ENCODE measurements at places on chromosomes 1 and 21.

- no peak for DNase-seq
These were observed 111.3 kb downstream of the TNFSF18 start for GRCh38 chr1:172939475-172939874.

GRCh38 chr21:16873176-16873575, 639.7 kb upstream of the CXADR start:
- no peak for DNase-seq

- DNase-seq = no peak
These were observed 31.7 kb upstream of the CAMTA1 start for GRCh38 chr1:6753320-6754140.

- no peak for DNase-seq
These were observed 10.3 kb downstream of the B3GALT2 start for GRCh38 chr1:193176113-193176512.

- DNase-seq = no peak
These were observed 23.7 kb downstream of the KCNJ15 start for GRCh38 chr21:38280454-38280853.

DNA sequence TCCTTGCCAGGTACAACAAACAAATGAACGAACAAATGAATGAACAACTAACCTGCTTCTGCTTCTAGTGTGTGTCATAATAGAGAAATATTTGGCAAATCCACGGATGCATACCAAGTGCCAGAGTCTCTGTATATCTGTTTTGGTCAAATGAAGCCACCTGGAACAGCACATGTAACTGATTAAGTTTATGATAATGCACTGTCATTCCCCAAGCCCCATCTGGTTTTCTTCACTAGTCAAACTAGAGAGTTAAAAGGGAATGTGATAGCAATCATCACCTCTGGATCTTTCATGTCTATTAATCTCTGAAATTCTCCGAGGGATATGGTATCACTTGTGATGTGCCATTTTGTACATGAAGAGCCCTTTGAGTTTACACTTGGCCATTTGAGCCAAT, 21.0 kb upstream of the SCAF4 start:
- DNase-seq = no peak

GRCh38 chr1:117710710-117711109, 104.9 kb downstream of the TENT5C start:
- DNase-seq = no peak

GRCh38 chr1:115648717-115649691, 7.2 kb downstream of the VANGL1 start:
- DNase-seq = no peak

GRCh38 chr1:113519556-113519955, 129.2 kb downstream of the MAGI3 start:
- DNase-seq = no peak

GRCh38 chr1:152998476-152998875, 3.1 kb upstream of the SPRR3 start:
- DNase-seq = no peak

DNA sequence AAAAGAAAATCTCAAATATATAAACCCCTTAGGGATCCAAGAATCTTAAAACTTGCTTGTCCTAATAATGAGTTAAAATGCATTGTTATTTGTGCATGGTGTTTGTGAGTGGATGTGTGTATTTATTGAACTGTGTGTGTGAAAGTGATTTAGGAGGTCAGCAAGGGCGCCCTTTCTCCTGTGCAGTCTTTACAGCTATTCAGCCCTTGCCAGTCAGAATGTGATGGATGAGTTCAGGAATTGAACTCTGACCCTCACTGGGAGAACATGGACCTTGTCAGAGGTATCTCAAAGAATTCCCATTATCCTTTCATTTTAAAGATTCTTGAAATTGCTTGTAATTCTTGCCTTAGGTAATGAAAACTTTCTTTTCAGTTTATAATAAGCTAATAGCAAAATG, 493.0 kb upstream of the ADGRL4 start:
- DNase-seq = no peak

DNA sequence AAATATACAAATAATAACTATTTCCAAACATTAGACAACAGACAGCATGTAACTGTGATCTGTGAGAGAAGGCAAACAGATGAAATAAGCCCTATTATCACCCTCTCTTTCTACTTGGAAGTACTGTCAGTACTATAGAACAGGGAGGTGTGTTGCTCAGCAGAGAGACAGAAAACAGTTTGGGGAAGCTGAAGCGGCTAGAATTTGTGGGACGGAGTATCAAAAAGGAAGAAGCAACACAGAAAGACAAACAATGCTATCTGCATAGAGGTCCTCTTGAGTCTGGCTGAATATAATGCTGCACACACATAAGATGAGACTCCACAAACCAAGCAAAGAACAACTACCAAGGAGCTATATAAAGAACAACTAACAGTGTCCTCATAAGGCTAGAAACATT, 59.4 kb downstream of the ZZZ3 start:
- DNase-seq = peak; percentile 21

- no peak for DNase-seq
These were observed 44.9 kb upstream of the TINAGL1 start for GRCh38 chr1:31531177-31531999.

DNA sequence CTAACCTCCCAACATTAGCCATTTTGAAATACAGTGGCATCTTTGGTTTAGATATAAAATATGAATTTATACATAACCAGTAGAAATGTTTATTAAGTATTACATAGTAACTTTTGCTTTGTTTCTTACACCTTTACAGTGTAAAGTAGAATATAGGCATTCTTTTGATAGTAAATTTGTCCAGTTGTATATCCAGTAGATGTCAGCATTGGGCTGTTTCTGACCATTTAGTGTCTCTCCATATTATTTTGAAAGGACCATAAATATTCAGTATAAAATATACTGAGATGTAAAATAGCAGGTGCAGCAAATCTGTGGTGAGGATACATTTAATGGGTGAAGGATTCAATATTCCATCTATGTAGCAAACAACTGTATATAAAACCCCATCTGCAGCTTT, 115.8 kb upstream of the ZRANB2 start:
- peak; percentile 24 for DNase-seq

DNA sequence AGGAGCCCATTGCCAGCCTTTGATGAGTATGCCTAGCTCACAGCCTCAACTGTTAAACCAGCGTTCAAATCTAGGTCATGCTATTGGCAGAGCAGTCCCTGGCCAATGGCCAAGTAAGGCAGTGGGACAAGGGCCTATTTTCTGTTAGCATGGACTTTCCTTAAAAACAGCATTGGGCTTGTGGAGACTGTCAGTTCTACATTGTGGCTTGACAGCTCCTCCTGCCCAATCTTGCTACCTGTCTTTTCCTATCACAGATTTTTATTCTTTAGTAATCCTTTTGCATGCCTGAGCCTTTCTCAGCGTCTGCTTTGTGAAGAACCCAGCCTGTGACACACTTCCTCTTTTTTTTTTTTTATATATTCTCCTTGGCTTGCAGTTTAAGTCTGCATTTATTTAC, 56.4 kb downstream of the DIP2A start:
- DNase-seq = peak; percentile 79

DNA sequence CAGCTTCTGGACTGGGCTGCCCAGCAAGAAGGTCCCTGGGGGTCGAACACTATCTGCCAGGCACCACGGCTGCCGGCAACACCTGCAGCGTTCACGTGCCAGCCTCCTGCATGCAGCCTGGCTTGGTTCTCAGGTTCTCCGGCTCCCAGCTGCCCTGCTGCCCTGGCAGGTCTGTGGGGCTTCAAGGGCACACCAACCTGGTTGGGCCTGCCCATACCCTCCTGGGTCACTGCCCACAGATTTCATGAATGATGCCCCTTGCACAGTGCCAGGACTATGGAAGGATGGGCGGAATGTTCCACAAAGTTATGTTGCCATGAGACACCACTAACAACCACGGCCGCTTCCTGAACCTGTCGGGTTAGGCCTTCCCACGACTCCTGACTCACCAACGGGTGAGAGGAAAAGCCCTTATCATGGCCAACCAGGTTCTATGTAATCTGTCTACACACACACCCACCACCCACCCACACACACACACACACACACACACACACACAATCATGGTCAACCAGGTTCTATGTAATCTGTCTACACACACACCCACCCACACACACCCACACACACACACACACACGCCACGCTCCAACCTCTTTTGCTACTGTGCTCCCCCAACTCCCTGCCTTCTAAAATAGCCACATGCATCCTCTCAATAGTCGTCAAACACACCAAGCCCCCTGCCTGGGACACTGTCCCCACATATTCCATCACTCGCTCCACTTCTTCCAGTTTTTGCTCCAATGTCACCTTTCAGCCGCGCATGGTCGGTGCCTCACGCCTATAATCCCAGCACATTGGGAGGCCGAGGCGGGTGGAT, 32.2 kb downstream of the HSPG2 start:
- no peak for DNase-seq

- DNase-seq = no peak
These were observed 55.5 kb downstream of the CAPN8 start for GRCh38 chr1:223609977-223610376.

GRCh38 chr1:223062177-223062576, 80.9 kb downstream of the TLR5 start:
- DNase-seq = no peak

DNA sequence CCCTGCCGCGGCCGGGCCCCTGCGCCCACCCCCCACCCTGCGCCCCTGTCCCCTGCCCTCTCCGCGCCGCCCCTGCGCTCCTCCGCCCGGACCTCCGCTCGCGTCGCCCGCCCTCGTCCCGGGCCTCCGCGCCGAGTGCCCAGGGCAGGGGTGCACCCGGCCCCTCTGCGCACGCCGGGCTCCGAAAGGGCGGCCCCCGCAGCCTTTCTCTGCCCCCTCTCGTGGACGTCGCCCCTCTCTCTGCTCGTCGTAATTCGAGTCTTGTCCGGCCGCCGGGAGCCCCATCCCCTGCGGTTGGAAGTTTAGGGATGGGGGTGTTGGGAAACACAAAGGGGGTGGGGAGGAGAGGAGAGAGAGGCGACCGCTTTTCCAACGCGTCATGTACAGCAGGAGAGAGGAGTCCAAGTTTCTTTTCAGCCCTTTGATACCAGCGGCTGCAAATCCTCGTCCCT, 407 bp downstream of the GALNT2 start:
- DNase-seq = peak; percentile 45

DNA sequence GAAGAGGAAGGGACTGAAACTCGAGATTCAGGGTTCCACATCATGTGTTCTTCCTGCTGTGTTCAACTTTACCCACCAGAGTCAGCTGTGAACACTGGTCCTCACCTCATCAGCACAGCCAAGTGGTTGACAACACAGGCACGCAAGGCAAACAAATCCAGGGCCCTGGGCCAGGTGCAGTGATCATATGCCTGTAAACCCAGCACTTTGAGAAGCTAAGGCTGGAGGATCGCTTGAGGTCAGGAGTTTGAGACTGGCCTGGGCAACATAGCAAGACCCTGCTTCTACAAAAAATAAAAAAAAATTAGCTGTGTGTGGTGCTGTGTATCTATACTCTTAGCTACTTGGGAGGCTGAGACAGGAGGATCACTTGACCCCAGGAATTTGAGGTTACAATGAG, 8.4 kb upstream of the XKR8 start:
- DNase-seq = no peak

DNA sequence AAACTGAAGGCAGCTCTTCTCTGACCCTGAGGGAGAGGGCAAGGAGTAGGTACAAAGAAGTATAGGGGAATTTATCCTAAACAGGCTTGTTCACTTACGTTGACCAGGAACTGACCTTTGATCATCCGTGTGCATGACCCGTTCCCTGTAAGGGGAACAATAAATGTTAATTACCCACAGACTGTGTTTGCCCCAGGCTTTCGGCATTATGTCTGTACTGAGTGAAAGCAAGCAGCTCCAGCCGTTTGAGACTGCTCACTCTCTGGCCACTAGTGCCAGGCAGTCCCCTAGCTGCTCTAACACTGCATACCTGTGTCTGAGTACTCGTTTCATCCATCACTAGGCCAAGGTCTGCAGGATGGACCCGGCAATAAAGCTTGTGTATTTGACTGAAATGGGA, 1365.3 kb downstream of the NCAM2 start:
- DNase-seq = no peak

GRCh38 chr1:2590233-2591141, 3.9 kb downstream of the PRXL2B start:
- no peak for DNase-seq

- DNase-seq = no peak
These were observed 129.5 kb upstream of the ERRFI1 start for GRCh38 chr1:8155528-8156186.

DNA sequence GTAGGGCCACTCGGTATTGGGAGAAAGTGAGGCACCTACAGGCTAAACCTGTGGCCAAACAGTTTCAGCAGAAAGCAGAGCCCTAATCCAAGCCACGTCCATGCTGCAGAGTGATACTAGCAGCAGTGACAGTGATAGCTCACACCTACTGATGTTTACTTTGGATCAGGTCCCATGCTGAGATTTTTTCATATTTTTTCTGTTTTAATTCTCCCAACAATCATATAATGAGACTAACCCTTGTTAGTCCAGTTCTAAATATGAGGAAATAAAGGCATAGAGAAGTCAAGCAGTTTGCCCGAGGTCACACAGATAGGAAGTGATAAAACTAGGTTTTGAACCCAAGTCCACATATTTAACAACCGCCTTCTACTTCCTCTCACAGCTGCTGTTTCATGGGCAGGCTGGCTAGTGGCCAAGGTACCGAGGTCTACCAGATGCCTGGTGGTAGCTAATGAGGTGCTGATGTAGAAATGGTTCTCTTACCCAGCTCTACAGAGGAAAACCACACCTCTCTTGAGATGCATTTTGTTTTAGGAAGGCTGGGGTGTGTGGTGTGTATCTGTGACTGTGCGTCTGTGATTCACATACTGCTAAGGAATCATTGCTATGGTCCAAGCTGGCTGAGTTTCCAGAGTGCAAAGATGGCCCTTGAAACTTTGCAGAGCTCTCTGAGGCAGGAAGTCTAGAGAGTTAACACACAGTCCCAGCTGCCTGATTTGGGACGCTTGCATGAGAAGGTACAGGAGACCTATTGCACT, 80.3 kb upstream of the ARTN start:
- no peak for DNase-seq

- peak; percentile 43 for DNase-seq
These were observed 6.9 kb upstream of the DNAH14 start for GRCh38 chr1:224922404-224923164.

GRCh38 chr1:48217856-48218255, 4.7 kb upstream of the SLC5A9 start:
- DNase-seq = no peak

GRCh38 chr1:191498318-191498717, 659.9 kb upstream of the RGS18 start:
- DNase-seq = no peak

DNA sequence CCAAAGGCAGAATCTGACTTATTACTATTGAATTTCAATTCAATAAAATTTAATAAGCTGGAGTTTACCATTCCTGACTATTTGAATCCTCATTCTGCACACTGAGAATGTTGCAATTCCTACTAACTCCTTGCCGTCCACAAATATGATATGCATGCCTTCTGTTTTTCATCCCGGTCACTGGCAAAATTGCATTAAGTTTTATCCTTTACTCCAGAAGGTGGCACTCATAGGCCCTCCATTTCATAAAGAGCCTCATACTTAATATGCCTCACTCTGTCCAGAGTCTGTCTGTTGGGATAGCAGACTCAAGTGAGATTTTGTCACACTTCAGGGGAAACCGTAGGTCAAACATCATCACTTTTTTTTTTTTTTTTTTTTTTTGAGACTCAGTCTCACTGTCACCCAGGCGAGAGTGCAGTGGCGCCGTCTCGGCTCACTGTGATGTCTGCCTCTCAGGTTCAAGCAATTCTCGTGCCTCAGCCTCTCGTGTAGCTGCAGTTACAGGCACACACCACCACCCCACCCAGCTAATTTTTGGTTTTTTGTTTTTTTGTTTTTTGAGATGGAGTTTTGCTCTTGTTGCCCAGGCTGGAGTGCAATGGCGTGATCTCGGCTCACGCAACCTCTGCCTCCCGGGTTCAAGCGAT, 27.3 kb downstream of the F11R start:
- DNase-seq = no peak

- no peak for DNase-seq
These were observed 1459.6 kb downstream of the MRPL39 start for GRCh38 chr21:24147674-24148073.
